Type B pancreatic cell (in vitro differentiated cells): ENCODE measurements at places on chromosomes 4 and X. TPM values are rescaled to one million over a fixed set of nuclear protein-coding genes. Genes with fewer than 3 reads are reported as not detected.

The C4orf46 gene
- total RNA-seq = 9.2 and 17.5 TPM in 2 replicates

The ARHGEF38 gene
- 1.6 and 2.4 TPM in 2 replicates for total RNA-seq

GRCh38 chrX:17621566-17622270 is 115.6 kb upstream of the SCML1 start:
- peaks cover 41% of the 10 kb centered on the region for H3K4me1 ChIP-seq
- no peaks in the 10 kb centered on the region for H3K27me3 ChIP-seq
- DNase-seq = no peak
- no peak overlapping the region for H3K4me3 ChIP-seq

DNA sequence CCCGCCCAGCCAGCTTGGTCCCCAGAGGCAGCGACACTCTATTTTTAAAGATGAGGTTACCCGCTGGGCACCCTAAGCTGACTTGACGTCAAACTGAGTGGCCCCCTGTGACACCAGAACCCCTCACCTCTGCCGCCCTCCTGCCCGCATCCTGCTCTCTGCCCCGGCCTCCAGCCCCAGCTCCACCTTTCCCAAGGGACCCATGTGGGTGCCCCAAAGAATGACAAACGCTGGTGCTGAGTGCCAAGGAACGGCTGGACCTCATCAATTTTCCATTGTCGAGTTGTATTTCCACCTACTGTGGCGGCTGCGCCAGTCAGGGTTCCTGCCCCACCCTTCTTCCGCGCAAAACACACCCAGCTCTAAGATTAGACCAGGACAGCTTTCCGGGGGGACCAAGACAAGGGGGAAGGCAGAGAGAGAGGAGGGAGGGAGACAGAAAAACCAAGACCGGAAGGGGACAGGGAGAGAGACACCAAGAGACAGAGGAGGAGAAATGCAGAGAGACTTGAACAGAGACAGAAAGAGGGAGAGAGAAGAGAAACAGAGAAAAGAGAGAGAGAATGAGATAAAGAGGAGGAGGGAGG is 2.0 kb downstream of the PRKX start:
- peaks cover 10% of the 10 kb centered on the region for H3K4me1 ChIP-seq
- peaks cover 4% of the 10 kb centered on the region for H3K27me3 ChIP-seq
- peaks cover 3% of the 10 kb centered on the region for H3K36me3 ChIP-seq
- no peak for DNase-seq
- peak overlapping the region; percentile 100 for H3K4me3 ChIP-seq

GRCh38 chr4:53997898-53998297 is 66.5 kb downstream of the CHIC2 start:
- no peak overlapping the region for H3K27ac ChIP-seq
- peaks cover 12% of the 10 kb centered on the region for H3K4me1 ChIP-seq
- no peak for DNase-seq
- H3K36me3 ChIP-seq = peaks cover 4% of the 10 kb centered on the region

GRCh38 chr4:94870146-94870545 is 112.4 kb downstream of the BMPR1B start:
- H3K4me3 ChIP-seq = no peak overlapping the region
- H3K27me3 ChIP-seq = no peaks in the 10 kb centered on the region
- H3K4me1 ChIP-seq = peaks cover 7% of the 10 kb centered on the region
- no peak overlapping the region for H3K27ac ChIP-seq

- no peaks in the 10 kb centered on the region for H3K36me3 ChIP-seq
- H3K4me1 ChIP-seq = peaks cover 4% of the 10 kb centered on the region
- DNase-seq = peak; percentile 34
- H3K27ac ChIP-seq = no peak overlapping the region
These were observed 13.2 kb upstream of the CLDN24 start for GRCh38 chr4:183335369-183335940.

The CPZ gene
- total RNA-seq = 4.9 and 12.6 TPM in 2 replicates

DNA sequence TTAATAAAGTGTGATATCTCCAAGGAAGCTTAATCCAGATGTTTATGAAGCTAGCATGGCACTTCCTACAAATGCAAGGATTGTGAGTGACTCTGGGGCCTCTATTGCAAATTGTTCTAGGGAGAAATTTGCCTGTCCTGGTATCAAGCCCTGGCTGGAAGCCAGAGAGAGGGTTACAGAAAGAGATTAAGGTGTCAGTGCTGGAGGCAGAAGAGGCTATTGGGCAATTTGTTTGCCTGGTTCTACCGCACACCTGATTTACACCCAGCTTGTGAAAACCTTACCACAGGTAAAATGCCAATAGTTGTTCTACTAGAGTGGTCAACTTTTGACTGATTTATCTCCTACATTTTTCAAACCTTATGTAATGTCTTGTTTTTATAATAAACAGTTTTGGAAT is 186.7 kb upstream of the FAT1 start:
- no peaks in the 10 kb centered on the region for H3K27me3 ChIP-seq
- H3K36me3 ChIP-seq = no peaks in the 10 kb centered on the region
- no peak overlapping the region for H3K4me3 ChIP-seq
- no peak overlapping the region for H3K27ac ChIP-seq
- no peaks in the 10 kb centered on the region for H3K4me1 ChIP-seq

- H3K4me3 ChIP-seq = no peak overlapping the region
- H3K27me3 ChIP-seq = peaks cover 4% of the 10 kb centered on the region
- no peak overlapping the region for H3K27ac ChIP-seq
- H3K36me3 ChIP-seq = no peaks in the 10 kb centered on the region
- DNase-seq = no peak
These were observed 168.7 kb downstream of the STK32B start for GRCh38 chr4:5220028-5220427.
